ENCODE measurements at places on chromosomes 3 and 15.

- no peak for DNase-seq
These were observed 22.9 kb upstream of the PLXNA1 start for GRCh38 chr3:126959921-126960603.

DNA sequence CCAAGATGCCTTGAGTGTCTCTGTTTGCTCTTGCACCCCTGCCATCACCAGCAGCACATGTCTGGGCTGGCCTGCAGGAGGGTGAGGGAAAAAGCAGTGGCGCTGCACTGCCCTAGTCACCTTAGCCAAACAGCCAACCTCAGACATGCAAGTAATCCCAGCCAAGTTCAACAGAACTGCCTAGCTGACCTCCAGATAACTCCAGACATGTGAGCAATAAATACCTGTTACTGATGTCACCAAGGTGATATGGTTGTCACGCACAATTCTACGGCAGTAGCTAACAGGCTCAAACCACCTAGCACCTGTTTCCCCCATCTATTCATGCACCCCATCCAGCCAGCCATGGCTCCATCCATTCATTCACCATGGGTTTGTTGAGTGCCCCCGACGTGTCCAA is 99.9 kb downstream of the SRGAP3 start:
- no peak for DNase-seq

- DNase-seq = peak; percentile 12
These were observed 1.1 kb downstream of the CMTM7 start for GRCh38 chr3:32392536-32393302.

DNA sequence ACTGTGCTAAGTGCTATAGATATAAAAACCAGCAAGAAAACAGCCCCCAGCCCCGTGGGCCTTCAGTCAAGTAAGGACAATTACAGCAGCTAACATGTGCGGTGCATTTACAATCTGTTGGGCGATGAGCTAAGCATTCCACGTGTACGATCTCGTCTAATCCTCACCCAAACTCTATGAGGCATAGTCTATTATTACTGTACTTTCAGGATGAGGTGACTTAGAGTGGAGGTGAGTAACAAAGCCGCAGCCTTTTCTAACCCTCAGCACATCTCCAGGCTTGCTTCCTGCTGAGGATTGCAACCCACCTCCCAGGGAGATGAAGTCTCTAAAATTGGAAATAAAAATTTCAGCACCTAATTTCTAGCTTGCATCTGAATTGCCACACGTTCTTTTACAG is 53.2 kb upstream of the MCF2L2 start:
- DNase-seq = no peak

GRCh38 chr15:51285399-51285798 is 53.0 kb downstream of the CYP19A1 start:
- DNase-seq = no peak

DNA sequence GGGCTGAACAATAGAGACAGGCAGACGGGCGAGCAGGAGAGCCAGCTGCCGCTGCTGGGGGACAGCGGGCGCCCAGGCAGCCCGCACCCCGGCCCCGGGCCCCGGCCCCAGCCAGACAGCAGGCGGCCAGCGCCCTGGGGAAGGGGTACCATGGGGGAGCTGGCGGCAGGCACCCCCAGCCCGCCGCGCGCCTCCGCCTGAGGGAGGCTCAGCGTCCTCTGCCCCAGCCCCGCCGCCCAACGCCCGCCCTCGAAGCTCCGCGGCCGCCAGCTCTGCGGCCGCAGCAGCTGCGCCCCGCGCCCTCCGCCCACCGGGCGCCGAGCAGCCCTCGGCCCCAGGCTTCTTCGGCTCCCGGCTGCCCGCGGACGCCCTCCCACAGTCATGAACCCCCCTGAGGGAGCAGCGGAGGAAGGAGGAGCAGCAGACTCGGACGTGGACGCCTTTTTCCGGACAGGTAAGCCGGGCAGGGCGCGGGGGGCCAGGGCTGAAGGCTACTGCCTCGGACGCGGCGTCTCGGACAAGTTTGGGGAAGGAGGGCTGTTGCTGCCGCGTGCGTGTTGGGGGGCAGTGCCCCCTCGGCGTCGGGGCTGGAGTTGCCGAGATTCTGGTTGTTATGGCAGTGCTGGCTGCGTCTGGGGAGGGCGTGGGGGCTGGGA is 41.6 kb upstream of the ROPN1 start:
- DNase-seq = no peak

GRCh38 chr3:29538610-29538958 is 257.7 kb downstream of the RBMS3 start:
- DNase-seq = no peak

DNA sequence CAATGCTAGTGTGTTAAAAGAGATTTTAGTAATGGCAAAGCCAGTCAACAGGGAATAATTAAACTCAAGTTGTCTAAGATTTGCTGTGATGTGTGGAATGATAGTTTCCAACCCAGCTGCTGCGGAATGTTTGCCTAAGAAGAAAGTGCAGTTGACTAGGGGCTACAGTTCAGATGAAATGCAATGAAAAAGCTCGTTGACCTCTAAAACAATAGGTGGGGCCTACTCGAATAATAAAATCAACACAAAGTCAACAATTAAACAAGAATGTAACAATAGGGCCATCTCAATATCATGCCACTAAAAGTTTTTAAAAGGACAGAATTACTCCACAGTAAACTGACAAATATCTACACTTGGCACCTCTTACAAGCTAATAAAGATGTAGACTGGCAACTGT is 484.2 kb downstream of the MECOM start:
- no peak for DNase-seq

- no peak for DNase-seq
These were observed 19.6 kb upstream of the CSPG4 start for GRCh38 chr15:75732177-75732808.

- DNase-seq = no peak
These were observed 91.7 kb upstream of the MBNL1 start for GRCh38 chr3:152176998-152177397.
